ENCODE measurements at places on chromosomes 11 and 22. TPM values are rescaled to one million over a fixed set of nuclear protein-coding genes. Genes with fewer than 3 reads are reported as not detected.

C11orf87 gene
- 0.09 TPM for total RNA-seq

DNA sequence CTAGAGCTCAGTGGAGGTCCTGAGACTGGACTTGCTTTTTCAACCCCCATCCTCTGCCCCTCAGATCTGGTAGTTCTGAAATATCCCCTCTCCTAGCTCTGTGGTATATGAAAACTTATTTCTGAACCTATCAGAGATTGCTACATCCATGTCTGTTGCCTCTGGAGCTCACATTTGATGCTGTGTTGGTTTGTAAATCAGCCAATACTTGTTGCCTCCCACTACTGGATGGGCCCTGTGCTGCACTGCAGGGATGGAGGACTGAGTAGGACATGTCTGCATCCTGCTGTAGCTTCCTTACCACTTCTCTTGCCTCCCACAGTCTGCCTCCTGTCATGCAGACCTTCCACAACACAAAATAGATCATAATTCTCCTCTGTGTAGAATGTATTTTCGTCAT is 5.2 kb downstream of the OLFML1 start:
- no peaks in the 10 kb centered on the region for H3K27me3 ChIP-seq
- no peak overlapping the region for H3K4me3 ChIP-seq
- H3K36me3 ChIP-seq, result peaks cover 51% of the 10 kb centered on the region
- peak overlapping the region; percentile 15 for H3K27ac ChIP-seq

DNA sequence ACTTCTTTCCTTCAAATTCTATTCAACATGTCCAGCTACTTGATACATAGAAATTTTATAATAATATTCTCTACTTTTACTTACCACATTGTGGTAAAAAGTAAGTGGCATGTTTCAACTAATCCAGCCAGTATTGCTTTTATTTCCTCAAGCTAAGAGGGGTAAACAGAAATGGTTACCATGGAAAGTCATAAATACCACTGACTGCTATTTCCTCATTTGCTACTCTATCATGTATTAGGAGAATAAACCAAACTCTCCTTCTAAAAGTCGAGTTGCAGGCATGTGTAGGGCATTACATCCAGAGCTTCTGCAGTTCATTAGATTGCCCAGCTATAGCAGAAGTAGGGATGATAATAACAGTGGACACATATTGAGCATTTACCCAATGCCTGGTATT is 208.4 kb downstream of the MAML2 start:
- no peak overlapping the region for H3K4me3 ChIP-seq
- H3K27me3 ChIP-seq, result no peaks in the 10 kb centered on the region
- H3K36me3 ChIP-seq, result no peaks in the 10 kb centered on the region

TOM1 gene
- total RNA-seq, result 53.4 TPM

DNA sequence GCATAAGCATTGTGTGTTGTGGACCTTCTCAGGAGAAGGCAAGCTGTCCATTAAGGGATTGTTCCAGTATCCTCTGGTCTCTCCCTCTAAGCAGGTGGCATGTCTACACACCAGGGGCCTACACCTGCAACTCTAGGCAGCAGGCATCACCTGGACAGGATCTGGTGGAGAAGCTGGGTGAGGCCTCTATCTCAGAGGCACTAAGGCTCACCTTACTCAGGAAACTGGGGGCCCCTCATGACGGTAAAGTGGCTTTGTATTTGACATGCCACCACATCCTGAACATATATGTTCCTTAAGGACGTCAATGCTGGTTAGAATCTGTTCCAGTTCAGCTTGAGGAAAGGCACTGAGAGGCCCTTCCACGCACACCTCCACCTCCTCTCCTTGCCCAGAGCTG is 891.3 kb downstream of the OPCML start:
- no peaks in the 10 kb centered on the region for H3K4me1 ChIP-seq
- no peaks in the 10 kb centered on the region for H3K36me3 ChIP-seq
- peaks cover 2% of the 10 kb centered on the region for H3K27me3 ChIP-seq
- DNase-seq, result no peak
- no peak overlapping the region for H3K27ac ChIP-seq

- H3K27ac ChIP-seq, result no peak overlapping the region
- DNase-seq, result peak; percentile 15
- no peak overlapping the region for H3K4me3 ChIP-seq
- no peaks in the 10 kb centered on the region for H3K4me1 ChIP-seq
- no peaks in the 10 kb centered on the region for H3K36me3 ChIP-seq
- no peaks in the 10 kb centered on the region for H3K27me3 ChIP-seq
These were observed 3.9 kb downstream of the CD3D start for GRCh38 chr11:118338637-118339061.

DNA sequence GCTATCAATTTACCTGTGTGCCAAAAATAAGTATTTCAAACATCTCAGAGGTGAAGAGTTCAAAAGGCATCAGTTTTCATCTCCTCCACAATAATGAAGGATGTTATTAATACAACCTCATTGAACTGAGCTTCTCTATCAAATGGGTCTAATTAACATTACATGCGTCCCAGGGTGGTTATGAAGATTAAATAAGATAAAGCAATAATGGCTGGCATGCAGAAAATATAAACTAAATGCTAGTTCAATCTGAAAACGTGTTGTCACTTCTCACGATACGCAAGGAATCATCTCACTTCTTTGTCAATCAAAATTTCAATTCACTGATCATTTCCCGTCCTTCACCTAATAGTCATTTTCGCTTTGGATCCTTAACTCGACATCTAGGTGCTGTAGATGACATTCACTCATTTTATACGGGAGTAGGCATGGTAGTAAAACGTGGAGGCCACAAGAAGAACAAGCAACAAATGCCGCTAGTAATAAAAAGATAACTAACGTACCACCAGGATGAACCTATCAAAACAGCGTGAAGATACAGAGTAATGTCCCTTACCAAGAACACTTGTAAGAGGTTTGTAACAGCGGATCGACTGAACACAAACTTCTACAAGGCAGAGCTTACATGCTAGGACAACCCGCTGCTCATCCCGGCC is 918 bp downstream of the CHORDC1 start:
- H3K27ac ChIP-seq, result peak overlapping the region; percentile 97
- H3K4me3 ChIP-seq, result peak overlapping the region; percentile 94
- H3K36me3 ChIP-seq, result no peaks in the 10 kb centered on the region
- H3K4me1 ChIP-seq, result peaks cover 20% of the 10 kb centered on the region
- DNase-seq, result no peak

FDXACB1 gene
- 2.7 TPM for total RNA-seq

GRCh38 chr11:123590296-123590912 is 64.0 kb downstream of the SCN3B start:
- peak; percentile 37 for DNase-seq
- no peaks in the 10 kb centered on the region for H3K27me3 ChIP-seq
- peaks cover 21% of the 10 kb centered on the region for H3K4me1 ChIP-seq

GRCh38 chr11:93737904-93738612 is 3.2 kb downstream of the TAF1D start:
- H3K36me3 ChIP-seq, result peaks cover 61% of the 10 kb centered on the region
- no peak overlapping the region for H3K4me3 ChIP-seq
- no peak overlapping the region for H3K27ac ChIP-seq
- peaks cover 10% of the 10 kb centered on the region for H3K4me1 ChIP-seq

GRCh38 chr11:117384045-117384444 is 56.4 kb downstream of the CEP164 start:
- peaks cover 2% of the 10 kb centered on the region for H3K36me3 ChIP-seq
- no peak for DNase-seq
- H3K27ac ChIP-seq, result no peak overlapping the region

Data from lung (tissue), 17 donors.